ENCODE measurements at places on chromosomes 16 and 17.

DNA sequence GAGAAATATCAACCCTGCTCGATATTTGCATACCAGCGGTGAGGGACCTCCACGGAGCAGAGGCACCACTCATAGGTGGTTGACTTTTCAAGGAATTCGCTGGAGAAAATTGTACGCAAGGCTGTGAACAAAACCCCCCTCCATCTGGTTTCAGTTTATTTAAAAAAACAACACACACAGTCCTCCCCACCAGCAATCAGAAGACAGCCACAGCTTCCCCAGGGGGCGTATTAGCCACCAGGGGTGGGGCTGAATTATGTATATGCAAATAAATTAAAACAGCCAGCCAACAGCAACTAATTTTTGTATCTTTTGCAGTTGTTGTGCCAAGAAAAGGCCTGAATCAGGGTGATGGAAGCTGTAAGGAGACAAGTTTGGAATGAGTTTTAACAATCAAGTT is 5.9 kb upstream of the HSD11B2 start:
- no peak for DNase-seq

DNA sequence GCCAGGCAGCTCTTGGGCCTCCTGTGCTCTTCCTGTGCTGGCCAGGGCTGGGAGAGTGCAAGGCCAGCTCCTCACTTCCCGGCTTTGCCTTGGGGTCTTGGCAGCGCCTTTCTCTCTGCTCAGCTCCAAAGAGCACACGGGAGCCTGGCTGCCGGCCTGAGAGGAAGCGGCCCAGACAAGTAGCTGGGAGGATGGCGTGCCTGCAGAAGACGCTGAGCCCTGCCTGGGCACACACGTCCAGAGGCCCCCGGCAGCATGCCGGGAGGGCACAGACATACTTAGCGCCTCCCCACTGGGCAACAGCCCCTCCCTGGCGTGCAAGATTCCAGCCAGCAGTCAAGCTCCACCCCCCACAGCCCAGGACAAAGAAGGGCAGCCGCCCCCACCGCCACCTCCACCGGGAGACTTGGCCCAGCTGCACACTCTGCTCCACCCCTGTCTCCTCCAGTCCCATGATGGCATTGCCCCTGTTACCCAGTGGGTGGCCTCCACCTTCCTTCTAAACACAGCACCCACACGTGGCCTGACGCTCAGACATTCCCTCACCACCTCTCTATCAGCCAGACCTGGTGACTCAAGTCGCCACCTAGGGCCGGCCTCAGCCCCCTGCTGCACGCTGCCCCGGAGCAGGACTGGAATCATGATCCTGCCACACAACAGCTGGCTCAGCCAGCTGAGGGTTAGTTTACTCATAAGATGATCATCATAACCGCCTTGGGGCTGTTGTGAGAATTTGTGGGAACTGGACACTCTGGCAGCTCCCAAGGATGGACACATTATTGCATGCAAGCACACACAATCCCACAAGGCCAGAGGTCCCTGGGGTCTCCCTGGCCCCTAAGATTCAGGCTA is 12.4 kb downstream of the SGCA start:
- DNase-seq: peak; percentile 41

- DNase-seq: no peak
Observed at GRCh38 chr16:3161235-3162018, 26.6 kb upstream of the OR1F1 start.

- DNase-seq: no peak
Observed at GRCh38 chr16:17266608-17267313, 204.0 kb downstream of the XYLT1 start.

DNA sequence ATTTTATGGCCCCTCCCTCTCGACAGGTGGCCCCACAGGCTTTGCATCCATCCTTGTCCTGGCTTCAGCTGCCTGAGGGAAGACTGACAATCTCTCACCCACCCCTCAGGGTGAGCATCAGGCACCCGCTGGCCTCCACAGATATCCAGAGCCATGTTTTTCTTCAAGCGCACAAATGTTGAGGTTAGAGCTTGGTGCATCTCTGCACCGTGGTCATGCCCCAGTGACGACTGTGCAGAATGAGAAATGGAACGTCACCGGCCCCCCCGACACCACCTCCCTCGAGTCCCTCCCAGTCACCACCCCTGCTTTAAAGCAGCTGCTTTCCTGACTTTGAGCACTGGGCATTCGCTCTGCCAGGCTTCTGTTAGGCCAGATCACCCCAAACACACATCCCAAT is 19.8 kb upstream of the TIMP2 start:
- no peak for DNase-seq

DNA sequence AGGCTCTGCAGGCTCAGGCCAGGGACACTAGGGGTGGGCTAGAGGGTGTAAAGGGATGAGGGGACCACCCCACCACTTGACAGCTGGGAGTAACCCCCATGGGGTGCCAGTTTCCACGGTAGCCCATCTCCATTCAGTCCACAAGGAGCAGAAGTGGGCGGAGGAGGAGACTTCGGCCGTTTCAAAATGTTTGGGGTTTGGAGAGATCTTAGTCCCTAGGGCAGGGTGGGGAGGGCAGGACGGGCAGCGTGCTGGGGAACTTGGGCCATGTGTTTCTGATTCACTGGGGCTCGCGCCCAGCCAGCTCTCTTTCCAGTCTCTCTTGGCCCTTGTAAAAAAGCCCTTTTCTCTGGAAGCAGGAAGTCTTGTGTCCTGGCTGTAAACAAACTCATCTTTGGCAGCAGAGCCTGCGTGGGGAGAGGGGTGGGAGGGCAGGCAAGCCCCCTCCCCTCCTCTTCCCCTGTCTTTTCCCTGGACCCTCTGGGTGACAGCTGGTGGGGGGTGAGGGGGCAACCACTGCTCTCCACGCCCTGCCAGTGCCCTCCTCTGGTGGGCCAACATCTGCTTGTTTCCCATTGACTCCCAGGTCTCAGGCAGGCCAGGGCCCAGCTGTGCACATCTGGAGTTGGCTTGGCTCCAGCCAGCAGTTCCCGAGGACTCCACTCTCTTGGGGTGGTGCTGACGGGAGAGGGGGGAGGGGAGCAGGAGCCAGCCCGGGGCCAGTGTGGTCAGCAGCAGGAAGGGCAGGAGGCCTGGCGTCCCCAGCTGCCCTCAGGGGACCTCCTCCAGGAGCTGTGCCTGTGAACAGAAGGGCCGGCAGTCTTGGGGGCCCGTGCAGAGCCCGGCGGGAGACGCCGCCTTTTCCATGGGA is 8.1 kb downstream of the CYGB start:
- no peak for DNase-seq

DNA sequence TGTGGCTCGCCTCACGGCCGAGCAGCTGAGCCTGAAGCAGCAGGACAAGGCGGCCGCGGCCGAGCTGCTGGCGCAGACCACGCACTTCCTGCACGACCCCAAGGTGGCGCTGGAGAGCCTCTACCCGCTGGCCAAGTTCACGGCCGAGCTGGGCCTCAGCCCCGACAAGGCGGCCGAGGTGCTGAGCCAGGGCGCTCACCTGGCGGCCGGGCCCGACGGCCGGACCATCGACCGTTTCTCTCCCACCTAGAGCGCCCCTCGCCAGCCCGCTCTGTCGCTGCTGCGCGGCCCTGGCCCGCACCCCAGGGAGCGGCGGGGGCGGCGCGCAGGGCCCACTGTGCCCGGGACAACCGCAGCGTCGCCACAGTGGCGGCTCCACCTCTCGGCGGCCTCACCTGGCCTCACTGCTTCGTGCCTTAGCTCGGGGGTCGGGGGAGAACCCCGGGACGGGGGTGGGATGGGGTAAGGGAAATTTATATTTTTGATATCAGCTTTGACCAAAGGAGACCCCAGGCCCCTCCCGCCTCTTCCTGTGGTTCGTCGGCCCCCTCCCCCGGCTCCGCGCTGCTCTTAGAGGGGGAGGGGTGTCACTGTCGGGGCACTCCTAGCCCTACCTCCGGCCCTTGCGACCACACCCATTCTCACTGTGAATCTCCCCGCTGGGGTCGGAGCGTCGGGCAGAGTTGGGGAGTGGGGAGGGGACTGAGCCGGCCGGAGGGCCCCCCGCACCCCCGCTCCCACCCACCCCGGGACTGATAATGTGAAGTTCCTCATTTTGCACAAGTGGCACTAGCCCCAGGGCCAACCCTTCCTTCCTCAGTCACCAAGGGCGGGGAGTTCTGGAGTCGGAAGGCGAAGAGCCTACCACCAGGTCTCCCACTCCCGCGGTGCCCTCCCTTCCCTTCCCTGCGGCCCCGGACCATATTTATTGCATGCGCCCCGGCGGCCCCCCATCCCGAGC is 4.0 kb downstream of the HIC1 start:
- DNase-seq: peak; percentile 52

DNA sequence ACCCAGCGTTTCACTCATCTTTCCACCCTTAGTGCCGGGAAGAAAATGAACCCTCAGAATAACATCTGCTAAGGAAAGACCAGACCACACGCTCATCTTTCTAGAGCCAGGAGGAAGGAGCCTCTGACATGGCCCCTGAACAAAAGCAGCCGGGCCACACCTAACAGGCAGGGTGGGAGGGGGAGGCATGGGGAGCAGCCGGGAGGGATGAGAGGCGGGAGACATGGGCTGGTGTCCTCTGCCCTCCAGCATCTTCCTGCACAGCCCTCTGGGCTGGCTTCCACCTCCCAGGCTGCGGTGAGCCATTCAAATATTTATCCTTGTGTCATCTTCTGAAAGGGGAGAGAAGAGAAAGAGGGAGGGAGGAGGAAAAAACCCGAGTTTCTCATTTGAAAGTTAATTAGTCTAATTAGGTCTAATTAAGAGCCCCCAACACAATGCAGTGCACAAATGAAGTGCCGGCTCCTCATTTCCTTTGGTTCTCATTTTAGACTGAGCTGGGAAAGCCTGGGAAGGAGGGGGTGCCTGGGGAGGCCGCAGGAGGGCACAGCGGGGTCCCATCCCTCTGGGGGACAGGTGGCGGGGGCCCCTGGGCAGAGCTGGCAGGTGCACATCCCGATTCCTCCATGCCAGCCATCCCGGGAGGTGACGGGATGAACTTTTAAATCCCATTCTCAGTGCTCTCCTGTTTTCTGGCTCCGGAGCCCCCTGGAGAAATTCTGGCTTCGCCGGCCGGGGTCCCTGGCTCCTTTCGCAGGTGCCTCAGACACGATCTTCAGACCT is 90.5 kb downstream of the ENGASE start:
- no peak for DNase-seq

- DNase-seq: no peak
Observed at GRCh38 chr16:84359326-84359725, 9.0 kb upstream of the ATP2C2 start.

DNA sequence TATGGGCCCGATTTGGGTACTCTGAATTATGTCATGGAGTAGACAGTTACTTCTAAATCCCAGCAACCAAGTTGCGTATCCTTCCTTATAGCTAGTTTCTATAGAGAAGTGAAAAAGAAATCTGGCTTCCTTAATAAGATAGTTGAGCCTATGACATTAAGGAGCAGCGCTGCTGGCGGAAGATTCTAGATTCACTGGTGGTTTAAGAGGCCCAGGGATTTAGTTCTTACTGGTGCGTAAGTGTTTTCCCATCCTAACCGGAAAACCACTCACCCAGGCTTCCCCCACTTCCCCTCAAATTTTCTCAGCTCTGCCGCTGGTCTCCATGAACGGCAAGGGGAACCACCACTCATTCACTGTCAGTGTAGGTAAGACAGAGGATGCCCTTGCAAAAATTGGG is 230.4 kb downstream of the CPPED1 start:
- DNase-seq: no peak

DNA sequence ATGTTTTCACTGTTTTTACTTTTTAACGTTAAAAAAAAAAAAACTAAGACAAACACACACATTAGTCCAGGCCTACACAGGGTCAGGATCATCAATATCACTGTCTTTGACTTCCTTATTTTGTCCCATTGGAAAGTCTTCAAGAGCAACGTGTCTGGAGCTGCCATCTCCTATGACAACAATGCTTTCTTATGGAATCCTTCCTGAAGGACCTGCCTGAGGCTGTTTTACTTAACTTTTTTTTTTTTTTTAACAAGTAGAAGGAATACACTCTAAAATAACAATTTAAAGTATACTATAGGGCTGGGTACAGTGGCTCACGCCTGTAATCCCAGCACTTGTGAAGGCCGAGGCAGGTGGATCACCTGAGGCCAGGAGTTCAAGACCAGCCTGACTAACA is 71.8 kb upstream of the BCAR1 start:
- no peak for DNase-seq

- DNase-seq: no peak
Observed at GRCh38 chr17:77257169-77257568, 116.4 kb downstream of the SEC14L1 start.

DNA sequence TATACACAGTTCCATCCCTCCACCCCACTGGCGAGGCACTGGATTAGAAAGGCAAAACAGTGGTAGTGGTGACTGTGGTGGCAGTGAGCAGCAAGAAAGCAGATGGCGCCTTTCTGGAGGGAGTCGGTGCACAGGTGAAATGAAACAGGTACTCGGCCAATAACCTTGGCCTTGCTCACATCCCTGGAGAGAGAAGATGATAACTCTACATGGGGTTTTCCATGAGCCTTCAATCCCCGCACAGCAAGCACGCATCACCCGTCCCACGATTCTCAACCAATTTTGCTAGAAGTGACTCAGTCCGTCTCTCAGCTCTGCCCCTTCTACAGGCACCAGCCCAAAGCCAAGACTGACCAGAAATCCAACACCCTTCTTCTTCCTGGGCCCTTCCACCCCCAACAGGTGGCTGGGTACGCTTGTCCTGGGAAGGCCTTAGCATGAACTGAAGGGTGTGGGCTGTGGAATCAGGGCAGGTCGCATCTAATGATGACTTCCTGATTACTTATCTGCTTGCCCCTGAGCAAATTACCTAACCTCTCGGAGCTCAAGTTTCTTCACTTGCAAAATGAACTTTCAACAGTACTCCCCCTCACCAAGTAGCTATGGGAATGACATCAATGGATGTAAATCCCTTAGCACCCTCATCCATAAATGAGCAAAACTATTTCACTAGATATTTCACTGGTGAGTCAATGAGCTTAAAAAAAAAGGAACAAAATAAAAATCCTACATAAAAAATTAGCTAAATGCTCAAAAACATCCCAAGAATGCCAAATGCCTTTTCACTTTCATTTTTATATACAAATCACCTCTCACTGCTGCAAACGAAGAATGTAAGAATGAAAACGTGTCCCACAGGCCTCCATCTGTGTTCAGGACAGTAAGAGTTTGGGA is 18.0 kb downstream of the XPO6 start:
- DNase-seq: peak; percentile 24

DNA sequence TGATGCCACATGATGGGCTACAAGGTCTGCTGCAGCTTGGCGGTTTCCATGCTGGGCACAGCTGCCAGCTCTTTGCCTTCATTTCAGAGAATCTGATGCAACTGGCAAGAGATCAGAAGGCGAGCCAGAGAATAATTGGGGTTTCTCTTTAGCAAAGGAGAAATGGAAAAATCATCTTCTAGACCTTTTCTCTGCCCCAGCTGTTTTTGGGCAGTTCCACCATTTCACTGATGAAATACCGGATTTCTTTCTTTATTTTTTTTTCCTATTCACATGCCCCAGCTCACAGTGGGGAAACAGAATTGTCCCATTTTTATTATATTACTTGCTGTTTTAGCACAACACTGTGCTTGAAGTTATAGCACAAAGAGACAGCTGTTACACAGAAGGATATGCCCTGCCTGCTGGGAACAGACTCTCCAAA is 439.3 kb upstream of the GOT2 start:
- DNase-seq: no peak

All from effector CD4-positive, alpha-beta T cell (primary cell).